ENCODE measurements at places on chromosomes 3 and 15.
A peak's percentile ranks its signal among the peaks of the same experiment; 100 is the strongest.

DNA sequence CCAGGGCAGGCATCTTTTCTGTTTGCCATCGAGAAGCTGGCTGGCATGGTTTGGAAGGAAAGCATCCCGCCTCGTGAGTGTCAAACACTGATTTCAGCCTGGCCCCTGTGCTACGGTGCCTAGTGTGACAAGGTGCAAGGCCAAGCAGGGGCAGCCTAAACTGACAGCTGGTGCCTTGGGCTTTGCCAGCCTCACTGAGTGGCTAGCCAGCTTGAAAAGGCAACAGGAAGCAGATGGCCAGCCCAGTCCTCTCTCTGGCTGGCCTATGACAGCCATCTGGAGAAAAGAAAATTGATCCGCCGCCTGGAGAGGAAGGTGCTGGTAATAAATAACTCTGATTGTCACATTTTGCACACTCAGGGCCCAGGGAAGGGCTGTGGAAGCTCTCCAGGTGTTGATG is 52.2 kb downstream of the C3orf85 start:
- no peak for DNase-seq

DNA sequence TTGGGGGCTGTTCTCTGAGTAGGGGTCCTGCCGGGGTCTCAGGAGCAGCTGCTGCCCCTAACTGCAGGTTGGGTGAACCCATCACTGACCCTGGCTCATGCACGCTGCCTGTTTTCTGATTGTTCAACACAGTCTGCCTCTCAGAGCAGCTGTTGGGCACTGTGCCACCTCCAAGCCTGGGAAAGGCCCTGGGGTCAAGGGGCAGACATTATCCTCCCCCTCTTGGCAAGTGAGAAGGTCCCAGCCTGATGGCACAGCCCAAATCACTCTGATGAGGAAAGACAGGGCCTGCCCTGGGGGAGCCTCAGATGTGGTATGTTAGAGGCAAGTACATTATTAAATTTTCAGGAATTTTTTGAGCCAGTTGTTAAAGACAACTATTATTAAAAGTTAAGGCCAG is 14.1 kb upstream of the GNAT1 start:
- DNase-seq, result no peak

DNA sequence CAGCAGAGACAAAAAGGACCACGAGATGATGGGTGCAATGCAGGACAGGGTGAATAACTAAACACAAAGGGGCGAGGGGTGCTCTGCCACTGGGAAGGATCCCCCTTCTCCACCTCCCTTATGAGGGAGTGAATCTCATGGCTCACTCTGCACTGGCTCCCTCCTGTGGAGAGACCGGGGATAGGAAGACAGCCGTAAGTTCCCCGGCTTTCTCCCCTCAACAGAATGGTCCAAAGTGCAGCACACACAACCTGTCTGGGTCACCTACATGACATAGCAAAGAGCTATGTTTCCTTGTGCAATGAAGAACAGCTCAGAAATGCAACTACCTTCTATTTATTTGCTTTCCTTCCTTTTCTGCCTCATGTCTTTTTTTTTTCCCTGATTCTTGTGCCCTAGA is 7.8 kb upstream of the ACSBG1 start:
- no peak for DNase-seq

- peak; percentile 40 for DNase-seq
These were observed 27.1 kb upstream of the MAGEF1 start for GRCh38 chr3:184738982-184739381.

GRCh38 chr3:42982645-42983412 is 3.7 kb downstream of the GASK1A start:
- no peak for DNase-seq

GRCh38 chr3:160707187-160707794 is 30.3 kb downstream of the ARL14 start:
- no peak for DNase-seq

DNA sequence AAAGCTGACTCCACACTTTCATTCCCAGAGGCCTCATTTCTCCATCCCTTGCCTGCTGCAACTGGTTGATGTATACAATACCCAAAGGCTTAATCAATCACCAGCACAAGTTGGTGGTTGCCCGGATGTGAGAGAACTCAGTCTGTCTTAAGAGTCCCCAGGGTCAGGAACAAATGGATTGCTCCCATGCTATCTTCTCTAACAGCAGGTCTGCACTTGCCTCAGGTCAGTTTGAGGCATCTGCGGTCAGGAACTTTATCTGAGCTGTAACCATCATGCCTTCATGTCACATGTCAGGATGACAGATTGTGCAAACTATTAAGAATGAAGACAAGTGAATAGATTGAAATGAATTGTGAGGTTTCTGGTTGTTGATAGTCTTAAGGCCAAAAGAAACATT is 56.1 kb downstream of the BFSP2 start:
- DNase-seq, result no peak

GRCh38 chr3:135990903-135991302 is 25.4 kb downstream of the PPP2R3A start:
- no peak for DNase-seq

GRCh38 chr3:59784164-59784563 is 734.3 kb upstream of the CFAP20DC start:
- DNase-seq, result no peak

DNA sequence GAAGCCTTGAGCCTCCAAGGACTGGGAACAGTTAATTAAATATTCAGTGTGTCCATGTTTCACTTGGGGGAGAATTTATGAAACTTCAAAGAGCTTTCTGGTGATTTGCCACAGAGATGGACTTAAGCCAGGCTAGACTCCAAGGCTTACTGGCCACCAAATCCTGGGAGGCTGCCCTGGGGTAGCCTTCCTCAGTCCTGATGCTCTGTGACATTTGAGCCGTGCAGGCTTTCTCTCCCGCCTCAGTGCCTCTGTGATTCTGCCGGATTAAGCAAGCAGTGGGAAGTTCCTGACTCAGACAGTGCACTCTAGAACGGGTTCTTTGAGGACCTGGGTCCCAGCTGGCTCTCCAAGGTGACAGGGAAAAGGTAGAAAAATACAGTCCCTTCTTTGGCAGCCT is 314.7 kb upstream of the ICE2 start:
- no peak for DNase-seq
